ENCODE measurements at places on chromosomes 1 and 21. TPM values are rescaled to one million over a fixed set of nuclear protein-coding genes. Genes with fewer than 3 reads are reported as not detected.

- no peak for DNase-seq
Observed at GRCh38 chr21:44062380-44062779, 44.8 kb upstream of the PWP2 start.

Gene FGR
- not detected for total RNA-seq

DNA sequence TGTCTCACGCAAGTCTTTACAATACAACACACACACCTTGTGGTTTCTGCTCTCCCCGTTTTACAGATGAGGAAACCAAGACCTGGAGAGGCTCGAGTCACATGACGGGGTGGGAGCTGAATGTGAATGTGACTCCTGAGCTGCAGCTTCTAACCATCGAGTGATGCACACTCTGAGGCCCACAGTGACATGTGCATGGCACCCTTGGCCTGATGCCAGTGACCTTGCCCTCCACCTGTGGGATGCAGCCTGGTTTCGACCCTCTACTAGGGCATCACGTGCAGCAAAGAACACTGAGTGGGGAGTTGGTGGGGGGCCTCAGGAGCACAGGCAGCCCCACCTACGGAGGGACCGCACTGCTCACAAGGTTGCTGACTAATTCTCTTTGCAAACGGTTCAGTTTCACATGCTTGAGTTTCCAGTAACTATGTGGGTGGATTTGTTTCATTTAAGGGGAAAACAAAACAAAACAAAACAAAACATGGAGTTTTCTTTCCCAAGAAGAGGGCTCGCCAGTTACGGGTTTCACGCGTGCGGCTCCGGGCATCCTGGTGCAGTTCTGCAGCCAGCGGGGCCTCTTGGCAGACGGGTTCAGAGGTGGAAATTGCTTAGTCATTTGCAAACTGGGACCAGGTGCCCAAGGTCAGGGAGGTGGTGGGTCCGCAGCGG, 22.9 kb downstream of the SPSB1 start:
- DNase-seq = peak; percentile 85

GRCh38 chr1:40980068-40980452, 564 bp downstream of the CTPS1 start:
- DNase-seq = no peak

DNA sequence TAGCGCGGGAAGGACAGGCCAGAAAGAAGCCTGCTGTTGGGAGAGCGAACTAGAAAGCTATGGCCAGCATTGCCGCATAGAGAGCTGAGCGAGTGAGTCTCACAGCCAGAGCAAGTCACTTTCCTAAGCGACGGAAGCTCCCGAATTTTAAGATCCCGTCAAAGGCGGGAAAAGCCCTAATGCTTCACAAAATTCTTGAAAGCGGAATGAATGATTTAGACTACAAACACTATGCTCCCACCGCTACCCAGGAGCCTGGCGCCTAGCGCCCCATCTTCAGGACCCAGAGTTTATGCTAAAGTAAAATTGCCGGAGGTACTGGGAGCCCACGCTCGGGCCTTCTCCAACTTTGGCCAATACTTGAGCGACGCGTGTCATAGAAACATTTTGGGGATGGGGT, 409.9 kb upstream of the ESRRG start:
- no peak for DNase-seq

DNA sequence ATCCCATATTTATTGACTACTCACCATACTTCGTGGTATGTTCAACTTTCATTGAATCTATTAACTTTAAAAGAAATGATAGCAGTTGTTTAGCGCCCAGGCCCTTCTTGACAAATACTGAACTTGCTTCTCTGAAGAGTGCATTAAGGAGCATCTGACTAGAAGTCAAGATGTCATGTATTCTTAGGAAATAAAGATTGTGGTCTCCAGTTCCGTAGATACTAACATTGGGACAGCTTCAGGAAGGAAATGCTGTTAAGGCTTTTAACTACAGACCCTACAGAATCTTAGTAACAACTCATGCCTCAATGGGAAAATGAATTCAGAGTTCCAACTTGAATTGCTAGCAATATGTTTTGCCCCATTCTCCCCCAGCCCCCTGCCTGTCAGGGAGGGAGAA, 14.8 kb downstream of the LYST start:
- DNase-seq = no peak

Gene C1orf226
- 0.23 TPM for total RNA-seq

Gene CFH
- 57.0 TPM for total RNA-seq

Gene LCE1C
- total RNA-seq = not detected

GRCh38 chr1:11126569-11126968, 26.9 kb upstream of the EXOSC10 start:
- DNase-seq = no peak

GRCh38 chr1:9629445-9630201, 21.9 kb upstream of the PIK3CD start:
- DNase-seq = no peak

All from H4 (cell line).